ENCODE measurements at places on chromosomes 2 and 18.

DNA sequence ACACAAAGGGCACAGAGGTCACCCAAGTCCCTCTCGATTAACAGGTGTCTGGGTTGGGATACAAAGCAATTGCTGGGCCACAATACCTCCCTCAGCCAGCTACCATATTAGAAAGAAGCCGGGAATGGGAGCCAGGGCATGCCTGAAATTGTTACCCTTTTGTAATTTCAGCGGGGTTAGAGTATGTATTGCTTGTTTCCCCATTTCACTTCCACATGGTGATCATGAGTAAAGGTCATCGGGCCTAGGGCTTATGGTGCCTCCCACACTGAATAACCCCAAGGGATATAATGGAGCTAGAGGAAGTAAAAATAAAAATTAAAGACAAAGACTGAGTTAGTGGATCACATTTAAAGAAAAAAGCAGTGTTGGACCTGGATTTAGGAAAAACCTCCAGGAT is 437.2 kb upstream of the KLHL29 start:
- ATAC-seq: no peak

GRCh38 chr2:42185220-42185921 is 16.2 kb downstream of the EML4 start:
- peak; percentile 41 for ATAC-seq

- ATAC-seq: no peak
Measured at GRCh38 chr2:97734061-97735051, 21.0 kb downstream of the ZAP70 start.

- ATAC-seq: peak; percentile 58
Measured at GRCh38 chr2:192146069-192147015, 48.4 kb downstream of the TMEFF2 start.

- ATAC-seq: no peak
Measured at GRCh38 chr2:85787981-85788340, 34.2 kb downstream of the ATOH8 start.

- no peak for ATAC-seq
Measured at GRCh38 chr18:32598144-32598543, 127.5 kb upstream of the GAREM1 start.

DNA sequence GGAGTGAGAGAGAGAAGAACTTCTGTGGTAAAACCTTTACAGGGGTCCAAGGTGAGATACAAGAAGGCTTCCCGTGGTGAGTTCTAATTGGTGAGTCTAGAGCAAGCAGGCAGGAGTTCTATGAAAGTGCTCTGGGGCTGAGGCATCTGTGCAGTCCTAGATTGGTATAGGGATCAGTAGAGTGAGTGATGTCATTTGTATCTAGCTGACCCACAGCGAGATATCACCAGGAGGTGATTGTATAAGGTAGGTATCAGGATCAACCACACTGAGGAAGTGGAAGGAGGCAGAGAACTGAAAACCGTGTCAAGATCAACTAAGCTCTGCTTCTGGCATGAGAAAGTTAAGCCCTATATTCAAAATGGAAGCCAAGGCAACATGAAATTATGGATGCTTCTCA is 1648.9 kb upstream of the TMEFF2 start:
- ATAC-seq: no peak

GRCh38 chr2:118115761-118116160 is 27.5 kb downstream of the INSIG2 start:
- no peak for ATAC-seq

DNA sequence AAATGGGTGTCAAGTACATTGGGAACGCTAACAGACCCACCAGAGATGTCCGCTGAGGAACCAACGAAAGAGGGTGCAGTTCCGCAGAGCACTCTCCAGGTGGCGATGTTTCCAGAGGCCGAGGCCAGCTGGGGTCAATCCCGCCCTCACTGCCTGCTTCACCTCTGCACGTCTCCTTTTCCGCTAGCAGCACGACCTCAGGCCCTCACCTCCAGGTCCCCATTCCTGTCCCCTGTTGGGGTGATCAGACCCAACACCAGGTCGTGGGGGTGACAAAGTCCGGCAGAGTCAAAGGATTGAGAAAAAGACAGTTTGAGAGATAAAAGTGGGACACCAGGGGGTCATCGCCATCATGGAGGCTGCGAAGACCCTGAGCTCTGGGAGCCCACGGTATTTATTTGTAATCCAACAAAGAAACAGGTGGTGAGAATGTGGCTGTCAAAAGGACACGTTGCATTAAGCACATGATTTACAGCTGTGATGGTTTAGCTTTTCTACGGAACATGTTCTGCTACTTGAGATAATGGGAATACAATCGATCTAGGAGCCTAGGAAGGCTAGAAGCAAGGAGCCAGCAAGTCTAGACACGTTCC is 27.3 kb downstream of the ZAP70 start:
- peak; percentile 71 for ATAC-seq

DNA sequence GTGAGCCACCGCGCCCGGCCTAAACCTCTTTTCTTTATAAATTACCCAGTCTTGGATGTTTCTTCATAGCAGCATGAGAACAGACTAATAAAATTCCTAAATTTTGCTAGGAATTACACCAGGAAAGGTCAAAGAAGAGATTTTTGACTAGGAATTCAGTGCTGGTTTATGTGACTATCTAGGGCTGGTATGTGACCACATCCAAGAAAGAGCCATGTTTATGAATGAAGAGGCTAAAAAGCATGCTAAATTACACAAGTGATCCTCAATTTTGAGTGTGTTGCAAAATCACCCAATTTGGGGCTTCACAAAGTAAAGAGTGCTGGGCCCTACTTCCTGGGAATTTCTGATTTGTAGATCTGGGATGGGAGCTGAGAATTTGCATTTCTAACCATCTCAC is 123.6 kb downstream of the CSRNP3 start:
- no peak for ATAC-seq

Data from SK-N-SH treated with all-trans-retinoic acid at 6 μM for 48 hours (cell line).